ENCODE measurements at places on chromosomes 13 and 19.

GRCh38 chr13:112225429-112226090 lies 150.6 kb upstream of the SPACA7 start:
- no peak for DNase-seq

GRCh38 chr13:106636492-106636891 lies 68.6 kb upstream of the ARGLU1 start:
- DNase-seq, result no peak

DNA sequence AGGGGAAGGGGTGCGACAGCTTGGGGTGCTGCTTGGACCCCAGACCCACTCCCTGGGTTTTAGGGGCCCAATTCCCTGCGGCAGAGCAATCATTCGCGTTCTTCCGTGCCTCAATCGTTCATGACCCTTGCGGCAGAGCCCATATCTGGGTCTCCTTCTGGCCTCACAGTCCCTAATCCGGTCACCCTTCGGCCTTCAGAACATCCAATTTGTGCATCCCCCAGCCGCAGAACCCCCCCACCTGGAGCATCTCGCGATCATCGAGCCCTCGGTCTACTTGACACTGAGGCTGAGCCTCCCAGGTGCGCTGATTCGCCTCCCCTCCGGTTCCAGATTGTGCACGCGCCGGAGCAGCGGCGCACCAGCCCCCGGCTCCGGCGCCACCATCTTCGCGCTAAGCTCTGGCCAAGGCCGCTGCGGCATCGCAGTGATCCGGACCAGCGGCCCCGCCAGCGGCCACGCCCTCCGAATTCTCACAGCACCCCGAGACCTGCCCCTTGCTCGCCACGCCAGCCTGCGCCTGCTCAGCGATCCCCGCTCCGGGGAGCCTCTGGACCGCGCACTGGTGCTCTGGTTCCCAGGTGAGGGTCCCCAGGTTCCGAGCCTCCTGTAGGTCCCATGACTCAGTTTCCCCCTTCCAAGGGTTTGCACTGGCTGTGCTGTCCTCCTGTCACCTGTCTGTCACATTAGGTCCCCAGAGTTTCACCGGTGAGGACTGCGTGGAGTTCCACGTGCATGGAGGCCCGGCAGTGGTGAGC lies 501 bp downstream of the GTPBP3 start:
- peak; percentile 28 for DNase-seq

GRCh38 chr19:20422216-20423205 lies 143.1 kb downstream of the ZNF737 start:
- no peak for DNase-seq

- DNase-seq, result no peak
Measured at GRCh38 chr13:45670189-45670885, 31.8 kb upstream of the CBY2 start.

GRCh38 chr19:49849433-49850220 lies 1.3 kb upstream of the PTOV1 start:
- DNase-seq, result no peak

All from activated CD4-positive, alpha-beta T cell treated with anti-CD3 and anti-CD28 coated beads for 4 hours (primary cell).